Activated naive CD4-positive, alpha-beta T cell treated with anti-CD3 and anti-CD28 coated beads, Interleukin-2, amount 10 ng/mL, durations not matched to agents 7 days and 5 days (primary cell): ENCODE measurements at places on chromosomes 1 and 21.
A peak's percentile ranks its signal among the peaks of the same experiment; 100 is the strongest.

DNA sequence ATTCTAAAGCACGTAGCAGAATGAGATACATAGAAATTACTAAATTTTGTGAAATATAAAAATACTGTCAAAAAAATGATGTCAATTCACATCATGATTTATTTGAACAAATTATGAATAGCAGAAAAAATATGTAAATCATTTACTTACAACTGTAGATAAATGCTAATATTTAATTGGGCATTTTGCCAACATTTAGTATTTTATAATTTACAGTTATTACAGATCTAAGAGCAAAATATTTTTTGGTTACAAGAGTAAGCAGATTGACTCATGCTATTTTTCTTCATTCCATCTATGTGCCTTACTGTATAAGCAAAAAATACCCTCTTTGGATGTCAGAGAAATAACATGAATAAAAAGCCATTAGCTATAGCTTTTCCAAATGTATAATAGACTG, 282.3 kb upstream of the RGS18 start:
- H3K36me3 ChIP-seq, result no peaks in the 10 kb centered on the region
- H3K4me1 ChIP-seq, result no peaks in the 10 kb centered on the region
- H3K4me3 ChIP-seq, result no peak overlapping the region
- H3K27me3 ChIP-seq, result no peaks in the 10 kb centered on the region
- DNase-seq, result no peak

DNA sequence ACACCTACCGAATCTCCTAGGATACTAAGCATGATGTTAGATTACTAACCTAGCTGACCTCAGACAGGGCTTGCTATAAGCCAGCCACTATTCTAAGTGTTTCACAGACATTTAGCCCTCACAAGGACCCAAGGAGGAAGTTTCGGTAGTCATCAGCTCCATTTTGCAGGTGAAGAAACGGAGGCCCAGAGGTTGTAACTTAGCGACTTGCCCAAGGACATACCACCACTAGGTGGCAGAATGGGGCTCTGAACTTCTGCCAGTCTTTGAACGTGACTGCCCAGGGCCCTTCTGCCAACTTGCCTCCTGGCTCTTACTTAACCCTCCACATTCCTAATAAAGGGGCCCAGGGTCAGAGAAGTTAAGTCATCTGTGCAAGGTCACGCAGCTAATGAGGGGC, 283.5 kb downstream of the C1orf94 start:
- H3K4me1 ChIP-seq, result no peaks in the 10 kb centered on the region
- H3K27me3 ChIP-seq, result no peaks in the 10 kb centered on the region
- no peaks in the 10 kb centered on the region for H3K36me3 ChIP-seq
- H3K27ac ChIP-seq, result no peak overlapping the region

GRCh38 chr1:788835-789234, 102.4 kb upstream of the OR4F16 start:
- H3K36me3 ChIP-seq, result peaks cover 10% of the 10 kb centered on the region
- DNase-seq, result no peak
- H3K27ac ChIP-seq, result no peak overlapping the region

DNA sequence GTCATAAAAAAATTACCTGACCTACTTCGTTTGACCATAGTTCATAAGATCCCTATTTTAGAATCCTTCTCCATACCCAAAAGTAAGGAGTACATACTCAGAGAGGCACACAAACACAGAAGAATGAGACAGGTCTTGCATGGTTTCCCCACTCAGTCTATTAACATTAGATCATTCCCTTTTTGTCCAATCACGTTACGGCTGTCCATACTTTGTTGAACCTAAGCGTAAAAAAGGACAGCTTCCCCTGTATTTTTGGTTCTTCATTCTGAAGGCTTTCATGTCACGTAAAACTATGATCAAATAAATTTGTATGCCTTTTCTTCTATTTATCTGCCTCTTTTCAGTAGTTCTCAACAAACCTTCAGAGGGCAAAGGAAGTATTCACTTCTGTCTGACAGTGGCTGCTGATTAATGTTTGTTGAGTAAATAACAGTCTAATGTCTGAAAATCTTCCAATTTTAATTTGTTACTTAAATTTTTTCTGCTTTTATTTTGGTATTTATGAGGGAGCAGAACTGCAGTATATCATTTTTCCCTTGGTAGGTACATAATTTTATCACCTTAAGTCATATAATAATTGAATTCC, 16.4 kb downstream of the PKN2 start:
- H3K27ac ChIP-seq, result no peak overlapping the region
- peaks cover 11% of the 10 kb centered on the region for H3K36me3 ChIP-seq
- DNase-seq, result no peak
- H3K4me3 ChIP-seq, result no peak overlapping the region
- H3K4me1 ChIP-seq, result peaks cover under 1% of the 10 kb centered on the region
- H3K27me3 ChIP-seq, result no peaks in the 10 kb centered on the region

GRCh38 chr1:4462831-4463484, 191.5 kb upstream of the AJAP1 start:
- H3K4me1 ChIP-seq, result no peaks in the 10 kb centered on the region
- no peak overlapping the region for H3K4me3 ChIP-seq
- H3K36me3 ChIP-seq, result no peaks in the 10 kb centered on the region
- DNase-seq, result no peak

GRCh38 chr1:53681977-53682685, 56.8 kb downstream of the GLIS1 start:
- no peak overlapping the region for H3K27ac ChIP-seq
- peaks cover 63% of the 10 kb centered on the region for H3K27me3 ChIP-seq

DNA sequence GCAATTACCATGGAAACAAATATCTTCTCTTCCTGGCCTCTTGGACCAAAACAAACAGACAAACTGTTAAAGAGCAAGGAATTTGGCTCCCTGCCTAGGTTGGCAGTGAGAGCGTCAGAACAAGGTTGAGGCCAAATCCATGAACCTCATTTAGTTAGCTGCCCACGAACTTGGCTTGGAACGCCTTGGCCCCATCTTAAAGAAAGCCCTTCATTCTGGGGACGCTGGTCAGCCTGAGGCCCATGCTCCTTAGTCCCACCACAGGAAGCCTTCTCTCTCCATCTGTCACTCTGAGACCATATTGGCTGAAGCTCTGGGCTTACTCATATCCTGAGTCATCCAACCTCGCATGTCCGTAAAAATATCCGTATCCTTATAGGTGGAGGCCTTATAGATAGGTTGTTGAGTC, 62.4 kb upstream of the DIRAS3 start:
- no peak for DNase-seq
- no peaks in the 10 kb centered on the region for H3K4me1 ChIP-seq
- no peak overlapping the region for H3K27ac ChIP-seq
- H3K4me3 ChIP-seq, result no peak overlapping the region

GRCh38 chr1:228064741-228065542, 17.6 kb upstream of the ARF1 start:
- peak; percentile 19 for DNase-seq
- peaks cover 67% of the 10 kb centered on the region for H3K27me3 ChIP-seq
- H3K27ac ChIP-seq, result no peak overlapping the region
- H3K4me3 ChIP-seq, result no peak overlapping the region

- DNase-seq, result peak; percentile 44
- H3K27ac ChIP-seq, result no peak overlapping the region
- peaks cover 3% of the 10 kb centered on the region for H3K27me3 ChIP-seq
- no peaks in the 10 kb centered on the region for H3K36me3 ChIP-seq
Measured at GRCh38 chr1:248243204-248243603, 12.0 kb downstream of the OR2M4 start.

DNA sequence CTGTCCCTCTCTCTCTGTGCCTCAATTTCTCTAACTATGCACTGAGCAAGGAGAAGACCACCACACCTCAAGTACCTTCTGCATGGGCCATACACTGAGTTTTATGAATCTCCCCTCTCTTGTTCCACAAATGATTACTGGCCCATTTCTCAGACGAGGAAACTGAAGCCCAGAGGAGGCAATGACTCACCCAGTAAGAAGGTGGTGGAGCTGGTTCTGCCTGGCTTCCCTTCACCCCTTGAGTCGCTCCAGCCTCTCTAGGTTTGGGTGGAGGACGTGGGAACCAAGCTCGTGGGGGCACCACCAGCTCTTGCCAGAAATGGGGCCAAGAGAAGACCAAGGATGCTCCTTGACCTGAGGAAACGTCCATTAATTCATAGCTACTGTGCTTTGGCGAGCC, 21.3 kb upstream of the RUNX3 start:
- DNase-seq, result no peak
- H3K4me3 ChIP-seq, result no peak overlapping the region
- peaks cover 68% of the 10 kb centered on the region for H3K36me3 ChIP-seq

DNA sequence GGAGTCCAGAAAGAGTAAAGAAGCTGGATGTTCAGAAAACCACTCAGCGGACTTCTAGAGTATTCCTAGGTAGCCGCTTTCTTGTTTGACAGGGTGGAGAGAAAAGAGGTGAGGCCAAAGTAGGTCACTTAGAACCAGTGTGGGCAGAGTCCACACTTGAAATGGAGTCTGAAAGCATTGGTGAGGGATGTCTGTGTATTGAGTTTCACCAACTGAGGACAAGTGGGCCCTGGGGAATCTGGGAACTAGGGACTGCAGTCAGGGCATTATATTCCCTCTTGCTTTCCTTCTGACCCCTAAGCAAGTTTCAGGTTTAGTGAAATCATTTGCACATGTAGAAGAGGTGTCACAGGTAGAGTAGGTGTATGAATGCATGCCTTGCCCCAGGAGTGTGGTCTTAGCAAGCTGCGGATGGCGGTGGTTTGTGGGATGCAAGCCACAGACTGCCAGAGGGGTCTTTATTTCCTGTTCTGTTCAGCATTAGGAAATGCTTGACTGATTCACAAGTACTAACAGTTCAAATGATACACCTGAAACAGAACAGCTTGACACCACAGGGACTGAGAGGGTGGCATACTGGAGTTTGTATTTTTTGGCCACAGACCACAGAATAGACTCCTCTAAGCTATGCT, 1.1 kb upstream of the GNG12 start:
- DNase-seq, result no peak
- no peaks in the 10 kb centered on the region for H3K36me3 ChIP-seq
- H3K4me3 ChIP-seq, result peak overlapping the region; percentile 21
- H3K4me1 ChIP-seq, result peaks cover 18% of the 10 kb centered on the region
- H3K27ac ChIP-seq, result no peak overlapping the region

- peaks cover 32% of the 10 kb centered on the region for H3K36me3 ChIP-seq
- H3K27me3 ChIP-seq, result no peaks in the 10 kb centered on the region
- peaks cover 14% of the 10 kb centered on the region for H3K4me1 ChIP-seq
- no peak overlapping the region for H3K27ac ChIP-seq
- H3K4me3 ChIP-seq, result no peak overlapping the region
Measured at GRCh38 chr1:36239941-36240637, 15.8 kb downstream of the THRAP3 start.

DNA sequence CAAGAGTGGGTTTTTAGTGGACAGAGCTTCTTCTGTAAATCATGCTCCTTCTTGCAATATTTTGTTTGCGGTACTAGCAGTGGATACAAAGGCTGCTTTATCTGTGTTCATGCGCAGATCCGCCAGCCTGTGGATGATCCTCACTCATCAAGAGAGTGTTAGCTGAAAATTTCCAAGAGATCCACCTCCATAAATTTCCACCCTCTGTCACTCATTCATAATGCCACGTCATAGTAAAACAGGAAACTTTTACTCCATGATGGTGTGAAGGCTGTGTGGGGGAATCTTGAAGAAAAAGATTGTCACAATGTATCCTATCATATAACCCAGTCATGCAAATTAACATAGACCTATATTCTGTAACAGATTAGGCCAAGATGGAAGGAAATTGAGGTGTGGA, 4.4 kb upstream of the MAPKAPK2 start:
- no peak for DNase-seq
- H3K27me3 ChIP-seq, result peaks cover 34% of the 10 kb centered on the region
- no peaks in the 10 kb centered on the region for H3K36me3 ChIP-seq
- H3K4me1 ChIP-seq, result peaks cover 16% of the 10 kb centered on the region
- no peak overlapping the region for H3K4me3 ChIP-seq

DNA sequence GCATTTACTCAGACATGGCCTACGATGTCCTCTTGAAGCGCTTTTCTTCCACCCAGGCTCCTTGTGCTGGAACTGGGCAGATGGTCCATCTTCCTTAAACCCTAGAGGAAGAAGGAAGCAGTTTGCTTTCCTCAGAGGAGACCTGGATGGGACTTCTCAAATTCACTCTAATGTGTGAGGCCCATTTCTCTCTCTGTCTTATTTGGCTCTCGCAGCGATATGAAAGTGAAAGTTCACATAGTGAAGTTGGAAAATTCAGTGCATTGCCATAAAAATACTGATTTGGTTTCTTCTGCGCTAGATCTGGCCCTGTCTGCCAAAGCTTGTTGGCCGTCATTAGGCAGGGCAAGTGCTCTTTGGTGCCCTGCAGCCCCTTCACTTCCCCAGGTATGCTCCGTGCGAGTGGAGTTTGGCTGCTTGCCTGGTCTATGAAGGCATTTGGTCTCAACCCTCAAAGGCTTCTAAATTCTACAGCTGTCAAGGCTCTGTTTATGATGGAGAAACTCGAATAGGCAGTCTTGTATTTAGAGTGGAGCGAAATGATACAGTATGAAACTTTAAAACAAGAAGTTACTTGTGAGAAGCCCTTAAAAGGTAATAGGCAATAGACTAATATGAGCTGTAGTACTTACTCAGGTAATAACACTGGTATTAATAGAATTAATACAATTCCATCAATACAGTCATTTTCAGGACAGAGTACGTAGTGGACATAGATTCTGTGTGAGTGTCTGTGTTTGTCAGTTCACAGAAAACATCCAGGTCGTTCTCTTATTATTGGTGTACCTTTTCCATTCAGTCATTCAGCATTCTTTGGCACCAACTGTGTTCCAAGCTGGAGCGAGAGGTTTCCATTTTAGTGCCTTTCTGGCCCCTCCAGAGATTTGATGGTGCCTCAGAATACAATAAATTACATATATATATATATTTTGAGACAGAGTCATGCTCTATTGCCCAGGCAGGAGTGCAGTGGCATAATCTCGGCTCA, 20.5 kb downstream of the SZRD1 start:
- peak overlapping the region; percentile 54 for H3K4me3 ChIP-seq
- DNase-seq, result no peak
- peaks cover 71% of the 10 kb centered on the region for H3K4me1 ChIP-seq
- peak overlapping the region; percentile 81 for H3K27ac ChIP-seq

DNA sequence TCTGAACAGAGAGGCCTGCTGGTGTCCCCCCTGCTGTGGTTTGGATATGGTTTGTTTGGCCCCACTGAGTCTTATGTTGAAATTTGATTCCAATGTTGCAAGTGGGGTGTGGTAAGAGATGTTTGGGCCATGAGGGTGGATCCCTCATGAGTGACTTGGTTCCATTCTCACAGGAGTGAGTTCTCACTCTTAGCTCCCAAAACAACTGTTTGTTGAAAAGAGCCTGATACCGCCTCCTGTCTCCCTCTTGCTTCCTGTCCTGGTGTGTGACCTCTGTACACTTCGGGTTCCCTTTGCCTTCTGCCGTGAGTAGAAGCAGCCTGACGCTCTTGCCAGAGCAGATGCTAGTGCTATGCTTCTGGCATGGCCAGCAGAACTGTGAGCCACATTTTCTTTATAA, 60.5 kb downstream of the C21orf91 start:
- no peak for DNase-seq
- H3K4me1 ChIP-seq, result no peaks in the 10 kb centered on the region
- no peaks in the 10 kb centered on the region for H3K36me3 ChIP-seq
- no peaks in the 10 kb centered on the region for H3K27me3 ChIP-seq
- H3K27ac ChIP-seq, result no peak overlapping the region
